ENCODE measurements at places on chromosomes 4 and X. TPM values are rescaled to one million over a fixed set of nuclear protein-coding genes. Genes with fewer than 3 reads are reported as not detected.

Gene GPC3
- not detected for total RNA-seq

Gene RASSF6
- not detected for total RNA-seq

- H3K4me3 ChIP-seq, result no peak overlapping the region
- no peak for DNase-seq
- no peaks in the 10 kb centered on the region for H3K36me3 ChIP-seq
Measured at GRCh38 chr4:92012899-92013867, 290.6 kb upstream of the GRID2 start.

- H3K4me1 ChIP-seq, result no peaks in the 10 kb centered on the region
- H3K36me3 ChIP-seq, result no peaks in the 10 kb centered on the region
- no peak overlapping the region for H3K4me3 ChIP-seq
- H3K27me3 ChIP-seq, result peaks cover 5% of the 10 kb centered on the region
- no peak for DNase-seq
- H3K27ac ChIP-seq, result no peak overlapping the region
Measured at GRCh38 chrX:15973299-15973698, 118.7 kb upstream of the AP1S2 start.

Gene SLC6A14
- not detected for total RNA-seq

GRCh38 chr4:176409627-176410026 lies 89.9 kb downstream of the SPCS3 start:
- no peak overlapping the region for H3K4me3 ChIP-seq
- H3K27ac ChIP-seq, result no peak overlapping the region
- H3K4me1 ChIP-seq, result no peaks in the 10 kb centered on the region
- H3K36me3 ChIP-seq, result no peaks in the 10 kb centered on the region

DNA sequence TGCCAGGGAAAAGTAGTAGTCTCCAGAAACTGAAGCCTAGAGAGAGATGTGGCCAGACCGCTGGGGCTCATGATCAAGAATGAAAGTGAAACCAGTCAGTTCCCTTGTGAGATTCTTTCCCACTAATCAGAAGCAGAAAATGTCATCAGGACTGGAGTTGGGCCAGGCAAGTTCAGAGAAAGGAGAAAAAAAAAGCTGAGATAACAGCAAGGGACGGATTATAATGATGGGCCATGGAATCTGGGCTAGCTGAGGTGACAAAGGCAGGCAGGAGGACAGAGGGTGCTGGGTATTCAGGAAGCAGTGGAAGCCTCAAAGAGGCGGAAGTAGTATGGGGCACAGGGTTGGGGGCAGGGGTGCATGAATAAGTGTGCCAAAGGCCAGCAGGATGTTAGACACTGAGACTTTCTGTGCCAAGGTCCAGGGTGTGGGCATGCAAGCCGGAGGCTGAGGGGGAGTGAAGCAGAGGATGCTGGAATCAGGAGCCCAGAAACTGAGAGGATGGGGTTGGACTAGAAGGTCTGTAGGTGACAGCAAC lies 2.5 kb downstream of the CXorf38 start:
- H3K4me1 ChIP-seq, result peaks cover 35% of the 10 kb centered on the region
- peaks cover 26% of the 10 kb centered on the region for H3K36me3 ChIP-seq
- peak overlapping the region; percentile 91 for H3K27ac ChIP-seq

GRCh38 chr4:163693776-163694175 lies 199.3 kb downstream of the TMA16 start:
- no peaks in the 10 kb centered on the region for H3K27me3 ChIP-seq
- H3K4me3 ChIP-seq, result no peak overlapping the region
- H3K36me3 ChIP-seq, result no peaks in the 10 kb centered on the region
- no peak for DNase-seq
- H3K27ac ChIP-seq, result no peak overlapping the region

DNA sequence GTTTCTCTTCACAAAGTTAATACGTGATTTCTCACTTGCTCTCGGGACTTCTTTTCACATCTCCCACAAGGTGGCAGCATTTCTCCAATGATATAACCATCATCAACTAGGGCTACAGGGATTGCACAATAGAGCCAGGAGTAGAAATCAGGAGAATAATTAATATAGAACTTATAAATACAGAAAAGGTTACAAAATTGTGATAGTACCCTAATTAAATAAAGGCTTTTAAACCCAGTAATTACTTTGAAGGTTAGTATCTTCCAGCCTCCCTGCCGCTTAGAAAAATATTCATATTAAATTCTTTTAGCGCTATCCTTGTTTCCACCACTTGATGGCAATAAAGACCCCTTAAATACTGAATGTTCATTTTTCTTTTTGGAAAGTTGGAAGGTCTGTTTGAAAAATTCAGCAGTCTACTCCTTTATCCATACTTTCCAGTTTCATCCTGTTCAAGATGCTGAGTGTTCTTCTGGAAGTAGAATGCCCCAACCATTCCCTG lies 65.8 kb downstream of the RASGEF1B start:
- H3K27ac ChIP-seq, result no peak overlapping the region
- DNase-seq, result no peak
- no peak overlapping the region for H3K4me3 ChIP-seq
- peaks cover 8% of the 10 kb centered on the region for H3K27me3 ChIP-seq
- H3K36me3 ChIP-seq, result no peaks in the 10 kb centered on the region
- H3K4me1 ChIP-seq, result no peaks in the 10 kb centered on the region

- no peaks in the 10 kb centered on the region for H3K36me3 ChIP-seq
- no peak overlapping the region for H3K4me3 ChIP-seq
- no peaks in the 10 kb centered on the region for H3K4me1 ChIP-seq
Measured at GRCh38 chr4:34181311-34181841, 2062.9 kb downstream of the ARAP2 start.

GRCh38 chr4:153337686-153338085 lies 6.8 kb upstream of the MND1 start:
- no peak overlapping the region for H3K27ac ChIP-seq
- H3K27me3 ChIP-seq, result peaks cover 23% of the 10 kb centered on the region
- DNase-seq, result no peak

DNA sequence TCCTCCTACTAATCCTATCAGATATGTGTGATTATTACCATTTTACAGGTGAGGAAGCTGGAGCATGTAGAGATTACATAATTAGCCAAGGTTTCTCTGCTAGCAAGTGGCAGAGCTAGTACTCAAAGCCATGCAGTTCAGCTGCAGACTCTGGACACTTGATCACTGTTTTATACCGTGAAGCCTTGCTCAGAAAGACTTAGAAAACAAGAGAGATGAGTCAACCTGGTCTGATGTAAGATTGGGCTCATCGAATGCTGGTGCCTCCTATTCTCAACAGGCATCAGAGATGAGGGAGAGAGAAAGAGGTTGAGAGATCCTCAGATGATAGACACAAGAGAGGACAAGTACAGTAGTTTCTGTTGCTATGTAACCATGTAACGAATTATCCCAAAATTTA lies 19.0 kb upstream of the PDE5A start:
- H3K4me3 ChIP-seq, result no peak overlapping the region
- peaks cover 14% of the 10 kb centered on the region for H3K27me3 ChIP-seq
- no peak for DNase-seq

Gene DGAT2L6
- total RNA-seq, result not detected

GRCh38 chr4:142330311-142330710 lies 515.8 kb downstream of the INPP4B start:
- H3K4me1 ChIP-seq, result no peaks in the 10 kb centered on the region
- H3K27ac ChIP-seq, result no peak overlapping the region
- H3K27me3 ChIP-seq, result no peaks in the 10 kb centered on the region
- no peak overlapping the region for H3K4me3 ChIP-seq
- no peak for DNase-seq
- H3K36me3 ChIP-seq, result no peaks in the 10 kb centered on the region

- no peaks in the 10 kb centered on the region for H3K4me1 ChIP-seq
- no peaks in the 10 kb centered on the region for H3K36me3 ChIP-seq
- DNase-seq, result no peak
- no peaks in the 10 kb centered on the region for H3K27me3 ChIP-seq
- no peak overlapping the region for H3K4me3 ChIP-seq
- no peak overlapping the region for H3K27ac ChIP-seq
Measured at GRCh38 chrX:145919400-145919799, 101.8 kb downstream of the SLITRK2 start.

Gene ANK2
- 1.1 TPM for total RNA-seq

GRCh38 chr4:141006242-141006802 lies 126.9 kb downstream of the RNF150 start:
- no peaks in the 10 kb centered on the region for H3K4me1 ChIP-seq
- no peak overlapping the region for H3K27ac ChIP-seq
- DNase-seq, result no peak
- H3K27me3 ChIP-seq, result no peaks in the 10 kb centered on the region

- no peak overlapping the region for H3K27ac ChIP-seq
- no peaks in the 10 kb centered on the region for H3K36me3 ChIP-seq
- DNase-seq, result no peak
- no peak overlapping the region for H3K4me3 ChIP-seq
Measured at GRCh38 chrX:103562801-103563200, 22.5 kb upstream of the TCEAL4 start.

Gene SAGE1
- total RNA-seq, result not detected

GRCh38 chrX:148600131-148600530 lies 99.7 kb downstream of the AFF2 start:
- no peak overlapping the region for H3K27ac ChIP-seq
- no peaks in the 10 kb centered on the region for H3K4me1 ChIP-seq
- peaks cover 15% of the 10 kb centered on the region for H3K27me3 ChIP-seq
- H3K36me3 ChIP-seq, result no peaks in the 10 kb centered on the region
- no peak for DNase-seq

GRCh38 chr4:105387466-105387865 lies 86.4 kb downstream of the PPA2 start:
- H3K4me1 ChIP-seq, result peaks cover 6% of the 10 kb centered on the region
- H3K27me3 ChIP-seq, result no peaks in the 10 kb centered on the region
- no peak for DNase-seq
- peaks cover 31% of the 10 kb centered on the region for H3K36me3 ChIP-seq

- H3K27ac ChIP-seq, result no peak overlapping the region
- DNase-seq, result no peak
- no peaks in the 10 kb centered on the region for H3K36me3 ChIP-seq
- no peak overlapping the region for H3K4me3 ChIP-seq
- H3K4me1 ChIP-seq, result no peaks in the 10 kb centered on the region
- no peaks in the 10 kb centered on the region for H3K27me3 ChIP-seq
Measured at GRCh38 chrX:26580021-26580420, 364.1 kb downstream of the MAGEB5 start.

DNA sequence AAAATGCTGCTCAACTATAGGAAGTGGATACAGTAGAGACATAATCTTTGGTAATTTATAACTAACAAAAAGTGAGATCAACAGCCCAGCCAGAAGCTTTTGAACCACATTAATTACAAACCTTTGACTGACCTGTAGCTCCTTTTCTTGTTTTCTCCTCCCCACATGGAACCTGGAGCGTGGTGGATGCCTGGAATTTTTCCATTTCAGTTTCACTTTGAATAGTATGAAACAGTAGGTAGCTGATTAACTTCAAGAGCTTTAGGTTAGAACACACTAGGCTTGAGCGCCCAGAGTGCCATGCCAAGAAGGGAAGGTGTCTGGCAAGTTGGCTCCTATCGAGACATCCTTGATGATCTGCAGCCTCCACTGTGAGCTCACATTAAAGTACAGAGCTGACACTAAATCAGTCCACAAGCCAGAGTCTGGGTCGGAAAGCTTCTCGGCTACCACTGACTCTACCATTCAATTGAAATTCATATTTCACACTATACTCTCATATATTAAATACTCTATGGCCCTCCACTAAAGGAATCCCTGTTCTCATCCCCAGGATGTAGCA lies 143.4 kb downstream of the GLRA2 start:
- DNase-seq, result no peak
- no peak overlapping the region for H3K27ac ChIP-seq
- no peaks in the 10 kb centered on the region for H3K36me3 ChIP-seq
- peaks cover 6% of the 10 kb centered on the region for H3K27me3 ChIP-seq
- no peaks in the 10 kb centered on the region for H3K4me1 ChIP-seq
- no peak overlapping the region for H3K4me3 ChIP-seq

- H3K27ac ChIP-seq, result no peak overlapping the region
- H3K36me3 ChIP-seq, result no peaks in the 10 kb centered on the region
- peaks cover 3% of the 10 kb centered on the region for H3K27me3 ChIP-seq
- H3K4me3 ChIP-seq, result no peak overlapping the region
Measured at GRCh38 chrX:123422875-123423274, 238.8 kb downstream of the GRIA3 start.

GRCh38 chr4:188811121-188811520 lies 671.9 kb downstream of the TRIML1 start:
- no peaks in the 10 kb centered on the region for H3K27me3 ChIP-seq
- no peak overlapping the region for H3K27ac ChIP-seq

Gene GAGE12E
- total RNA-seq, result not detected

DNA sequence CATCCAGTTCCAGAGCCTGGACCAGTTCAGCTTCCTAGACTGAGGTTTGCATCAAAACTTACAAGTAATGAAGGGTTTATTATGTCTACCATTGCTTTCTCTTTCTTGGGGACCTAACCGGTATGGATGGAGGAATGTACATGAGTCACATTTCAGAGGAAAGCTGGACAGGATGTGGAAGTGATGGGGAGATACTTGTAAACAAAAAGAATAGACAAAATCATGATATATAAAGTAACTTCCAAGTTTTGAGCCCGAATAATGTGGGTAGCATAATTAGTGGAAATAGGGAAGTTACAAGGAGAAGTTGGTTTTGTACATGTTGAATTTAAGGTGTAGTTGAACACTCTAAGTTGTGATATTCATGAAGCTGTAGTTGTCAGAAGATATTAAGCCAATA lies 15.0 kb downstream of the FNIP2 start:
- DNase-seq, result no peak
- H3K36me3 ChIP-seq, result no peaks in the 10 kb centered on the region
- H3K27ac ChIP-seq, result no peak overlapping the region
- peaks cover 38% of the 10 kb centered on the region for H3K4me1 ChIP-seq
- no peak overlapping the region for H3K4me3 ChIP-seq
- H3K27me3 ChIP-seq, result no peaks in the 10 kb centered on the region

DNA sequence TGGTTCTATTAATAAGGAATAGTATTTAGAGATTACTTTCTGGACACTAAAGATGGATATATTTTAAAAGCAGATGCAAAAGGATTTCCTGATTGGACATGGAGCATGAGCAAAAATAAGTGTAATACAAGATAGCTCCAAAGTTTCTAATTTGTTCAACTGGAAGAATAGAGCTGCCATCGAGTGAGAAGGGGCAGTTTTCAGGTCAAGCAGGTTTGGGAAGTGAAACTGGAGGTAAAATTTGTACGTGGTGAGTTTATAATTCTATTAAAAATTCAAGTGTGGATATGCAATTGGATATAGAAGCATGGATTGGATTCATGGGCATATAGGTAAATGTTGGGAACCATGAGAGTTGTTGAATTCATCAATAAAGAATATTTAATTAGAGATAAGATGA lies 31.8 kb downstream of the PRDM8 start:
- no peaks in the 10 kb centered on the region for H3K36me3 ChIP-seq
- H3K4me1 ChIP-seq, result no peaks in the 10 kb centered on the region
- no peak overlapping the region for H3K27ac ChIP-seq
- H3K27me3 ChIP-seq, result peaks cover 12% of the 10 kb centered on the region
- DNase-seq, result no peak

DNA sequence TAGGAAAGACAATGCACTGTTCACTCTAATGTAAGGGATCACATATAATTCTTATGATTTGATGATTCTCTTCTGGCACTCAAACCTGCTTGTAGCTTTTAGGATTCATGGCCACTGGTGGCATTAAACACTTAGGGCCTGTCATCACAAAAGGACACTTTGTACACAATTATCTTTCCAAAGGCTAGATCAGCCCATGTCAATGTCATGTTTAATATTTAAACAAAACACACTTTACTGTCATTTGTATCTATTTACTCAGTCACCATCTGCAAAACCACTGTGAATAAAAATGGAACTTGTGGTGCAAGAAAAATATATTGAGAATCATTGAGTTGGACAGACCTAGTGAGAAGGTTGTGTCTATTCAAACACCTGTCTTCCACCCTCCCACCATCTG lies 83.6 kb upstream of the TTC29 start:
- no peak overlapping the region for H3K4me3 ChIP-seq
- no peaks in the 10 kb centered on the region for H3K27me3 ChIP-seq
- H3K4me1 ChIP-seq, result no peaks in the 10 kb centered on the region
- H3K36me3 ChIP-seq, result no peaks in the 10 kb centered on the region
- H3K27ac ChIP-seq, result no peak overlapping the region
- no peak for DNase-seq

- no peaks in the 10 kb centered on the region for H3K4me1 ChIP-seq
- H3K36me3 ChIP-seq, result peaks cover 6% of the 10 kb centered on the region
- H3K4me3 ChIP-seq, result no peak overlapping the region
- no peak for DNase-seq
Measured at GRCh38 chrX:134764202-134764785, 106.0 kb upstream of the PLAC1 start.
